Stimulated activated CD4-positive, alpha-beta T cell treated with anti-CD3 and anti-CD28 coated beads, Interleukin-12 subunit alpha, Interleukin-12 subunit beta, amount 100 ng/mL, for 48 hours (primary cell): ENCODE measurements at places on chromosomes 13 and 19.
A peak's percentile ranks its signal among the peaks of the same experiment; 100 is the strongest.

- peak; percentile 71 for DNase-seq
Measured at GRCh38 chr13:99214232-99214631, 13.6 kb downstream of the UBAC2 start.

DNA sequence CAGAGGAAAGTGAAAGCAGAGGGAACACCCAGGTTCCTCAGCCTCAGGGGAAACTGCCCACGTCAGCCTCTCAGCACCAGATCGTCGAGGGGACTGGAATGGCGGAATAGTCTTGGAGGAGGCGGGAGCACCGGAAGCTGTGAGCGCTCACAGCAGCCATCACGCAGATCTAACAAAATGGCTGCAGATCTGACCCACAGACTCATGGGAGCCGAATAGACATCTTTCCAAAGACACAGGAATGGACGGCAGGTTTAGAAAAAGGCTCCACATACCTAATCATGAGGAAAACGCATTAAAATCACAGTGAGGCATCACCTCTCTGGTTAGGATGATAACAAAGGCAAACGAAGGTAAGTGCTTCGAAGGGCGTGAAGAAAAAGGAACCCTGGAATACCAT lies 11.8 kb upstream of the LILRA2 start:
- no peak for DNase-seq

- no peak for DNase-seq
Measured at GRCh38 chr13:73757481-73758233, 376.5 kb downstream of the KLF12 start.

- DNase-seq = no peak
Measured at GRCh38 chr19:925087-925525, 729 bp upstream of the ARID3A start.

GRCh38 chr13:53240401-53241025 lies 211.9 kb downstream of the OLFM4 start:
- no peak for DNase-seq

DNA sequence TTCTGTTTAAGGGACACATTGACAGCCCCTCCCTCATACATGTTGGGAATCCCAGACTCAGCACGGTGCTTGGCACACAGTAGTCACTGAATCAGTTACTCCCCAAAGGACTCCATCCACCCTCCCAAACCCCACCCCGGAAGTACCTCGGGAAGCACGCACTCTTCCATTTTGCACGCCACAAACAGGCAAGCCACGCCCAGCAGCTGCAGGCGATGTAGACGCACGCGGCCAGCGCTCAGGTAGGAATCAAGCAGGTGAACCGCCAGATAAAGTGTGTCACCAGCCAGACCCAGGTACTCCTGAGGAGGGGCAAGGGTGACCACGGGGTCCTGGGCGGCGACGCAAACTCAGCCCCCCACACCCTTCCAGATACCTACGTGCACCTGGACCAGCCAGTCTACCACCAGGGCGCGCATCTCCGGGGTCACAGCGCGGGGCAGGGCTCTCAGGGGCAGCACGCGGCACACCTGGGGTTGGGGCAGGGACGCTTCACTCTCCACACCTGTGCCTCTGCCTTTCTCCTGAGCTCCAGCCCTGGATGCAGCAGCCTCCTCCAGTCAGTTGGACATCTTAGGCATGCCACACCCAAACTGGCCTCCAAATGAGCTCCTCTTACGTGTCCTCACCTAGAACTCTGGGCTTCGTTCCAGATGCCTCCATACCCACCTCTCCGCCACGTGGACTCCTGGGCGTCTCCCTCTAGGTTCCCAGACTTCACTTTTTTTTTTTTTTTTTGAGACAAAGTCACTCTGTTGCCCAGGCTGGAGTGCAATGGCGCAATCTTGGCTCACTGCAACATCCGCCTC lies 1.9 kb downstream of the CCNP start:
- no peak for DNase-seq

DNA sequence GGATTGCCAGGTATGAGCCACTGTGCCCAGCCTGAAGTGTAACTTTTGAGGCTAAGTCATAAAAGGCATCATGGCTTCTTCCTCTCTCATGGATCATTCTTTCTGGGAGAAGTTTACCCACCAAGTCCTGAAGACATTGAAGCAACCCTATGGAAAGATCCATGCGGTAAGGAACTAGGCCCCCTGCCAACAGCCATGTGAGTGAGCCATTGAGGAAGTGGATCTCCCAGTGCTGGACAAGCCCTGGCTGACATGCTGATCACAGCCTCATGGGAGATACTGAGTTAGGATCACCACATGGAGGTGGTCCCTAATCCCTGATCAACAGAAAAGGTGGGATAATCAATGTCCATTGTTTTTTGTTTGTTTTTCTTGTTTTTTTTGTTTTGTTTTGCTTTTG lies 3.3 kb upstream of the NUDT19 start:
- no peak for DNase-seq

- DNase-seq = peak; percentile 62
Measured at GRCh38 chr19:48330012-48330681, 4.8 kb downstream of the EMP3 start.
